ENCODE measurements at places on chromosomes 6 and 20. TPM values are rescaled to one million over a fixed set of nuclear protein-coding genes. Genes with fewer than 3 reads are reported as not detected.

The BPI gene
- not detected for total RNA-seq

The EXOC2 gene
- 22.2 TPM for total RNA-seq

The PAK5 gene
- not detected for total RNA-seq

DNA sequence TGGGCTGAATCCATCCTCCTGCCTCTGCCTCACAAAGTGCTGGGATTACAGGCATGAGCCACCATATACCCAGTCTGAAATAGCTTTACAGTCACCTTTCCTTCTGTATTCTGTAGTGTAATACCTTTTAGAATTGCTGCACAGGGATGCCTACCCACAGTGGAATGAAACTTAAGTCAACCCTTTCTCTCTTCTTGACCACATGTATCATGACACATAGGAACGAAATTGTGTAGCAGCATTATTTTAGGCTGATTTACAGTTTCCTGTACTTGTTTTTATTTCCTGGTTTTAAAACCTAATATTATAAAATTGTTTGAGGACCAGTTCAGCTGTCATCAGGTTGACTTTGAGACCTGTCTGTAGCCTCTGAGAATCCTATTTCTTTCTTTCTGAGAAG is 297.8 kb downstream of the ZFAND3 start:
- no peak for DNase-seq

DNA sequence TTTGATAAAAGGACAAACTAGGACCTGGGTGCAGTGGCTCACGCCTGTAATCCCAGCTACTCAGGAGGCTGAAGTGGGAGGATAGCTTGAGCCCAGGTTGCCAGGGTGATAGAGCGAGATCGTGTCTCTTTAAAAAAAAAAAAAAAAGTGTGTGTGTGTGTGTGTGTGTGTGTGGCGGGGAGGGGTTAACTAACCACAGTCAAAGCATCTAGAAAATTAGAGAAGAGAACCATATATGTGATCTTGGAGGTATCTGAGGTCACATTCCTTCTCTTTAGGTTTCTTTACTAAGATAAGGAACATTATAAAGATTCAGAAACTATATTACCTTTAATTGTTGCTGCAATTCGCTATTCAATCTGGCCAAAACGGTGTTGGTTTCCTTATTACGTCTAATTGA is 80.9 kb downstream of the REPS1 start:
- DNase-seq, result no peak

DNA sequence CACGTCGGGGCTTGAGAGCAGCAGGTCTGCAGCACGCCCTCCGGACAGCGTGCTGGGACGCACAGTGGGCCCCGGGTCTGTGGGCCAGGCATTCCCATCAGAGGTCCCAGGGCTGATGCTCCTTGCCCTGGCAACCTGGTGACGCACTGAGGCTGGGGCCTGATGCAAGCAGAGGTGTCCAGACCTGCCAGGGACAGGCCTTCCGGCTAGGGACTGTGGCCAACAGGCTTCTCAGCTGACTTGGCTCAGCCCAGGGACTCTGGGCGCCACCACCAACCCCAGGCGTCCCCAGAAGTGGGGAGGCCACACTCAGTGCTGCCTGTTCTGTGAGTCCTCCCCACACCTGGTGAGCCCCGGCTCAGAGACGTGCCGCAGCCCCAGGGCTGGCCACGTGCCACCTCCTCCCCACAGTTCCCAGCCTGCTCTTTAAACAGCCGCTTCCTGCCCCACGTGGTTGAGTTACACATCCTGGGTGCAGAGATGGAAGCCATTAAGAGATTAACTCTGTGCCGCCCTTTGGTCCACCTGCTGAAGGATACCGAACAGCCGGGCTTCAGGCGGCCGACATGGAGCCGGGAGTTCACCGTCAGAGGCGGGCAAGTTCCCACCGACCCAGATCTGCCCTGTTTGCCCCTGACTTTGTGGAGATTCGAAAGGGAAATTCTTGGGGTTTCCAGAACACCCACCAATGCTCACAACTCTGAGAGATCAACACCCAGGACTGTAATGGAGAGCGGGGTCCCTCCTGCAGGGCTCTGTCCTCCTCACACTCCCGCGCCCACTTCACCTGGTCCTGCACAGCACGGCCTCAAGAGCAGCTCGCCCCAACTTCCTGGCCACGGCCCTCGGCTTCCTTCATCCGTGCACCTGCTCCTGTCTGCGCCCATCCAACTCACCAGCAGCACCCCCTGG is 37.6 kb upstream of the ZBP1 start:
- DNase-seq, result peak; percentile 80

- DNase-seq, result no peak
Observed at GRCh38 chr6:82270881-82271635, 23.5 kb upstream of the IBTK start.

DNA sequence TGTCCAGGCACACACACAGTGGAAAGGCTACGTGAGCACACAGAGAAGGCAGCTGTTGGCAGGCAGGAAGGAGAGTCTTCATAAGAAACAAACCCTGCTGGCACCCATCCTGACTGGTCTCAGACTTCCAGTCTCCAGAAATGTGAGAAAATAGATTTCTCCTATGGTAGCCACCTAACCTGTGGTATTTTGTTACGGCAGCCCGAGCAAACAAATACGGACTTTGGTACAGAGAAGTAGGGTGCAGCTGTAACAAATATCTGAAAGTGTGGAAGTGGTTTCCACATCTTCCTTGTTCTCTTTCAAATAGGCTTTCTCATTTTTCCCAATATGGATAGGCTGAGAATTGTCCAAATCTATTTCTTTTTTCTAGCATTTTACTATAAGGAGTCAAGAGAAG is 94.6 kb downstream of the ADGB start:
- no peak for DNase-seq

- DNase-seq, result no peak
Observed at GRCh38 chr6:131692031-131692430, 9.2 kb downstream of the OR2A4 start.

Data from suprapubic skin (tissue), 4 donors.